ENCODE measurements at places on chromosomes 4 and X. TPM values are rescaled to one million over a fixed set of nuclear protein-coding genes. Genes with fewer than 3 reads are reported as not detected.

Gene NLGN4X
- polyA plus RNA-seq: 2.2 TPM

Gene HS3ST1
- polyA plus RNA-seq: 0.45 TPM

Gene PDE6B
- polyA plus RNA-seq: 10.4 TPM

Gene SORCS2
- polyA plus RNA-seq: 20.7 TPM

Gene FAM47E
- polyA plus RNA-seq: 0.95 TPM

Gene NSUN7
- 0.78 TPM for polyA plus RNA-seq

Gene FAM9C
- 0.53 TPM for polyA plus RNA-seq

Gene FAM193A
- 17.7 TPM for polyA plus RNA-seq

Gene SORBS2
- 41.0 TPM for polyA plus RNA-seq

Gene RHOXF2B
- polyA plus RNA-seq: not detected

Gene S100P
- polyA plus RNA-seq: 1.1 TPM

Gene CT55
- polyA plus RNA-seq: 0.62 TPM

Gene TMEM154
- 0.94 TPM for polyA plus RNA-seq

Gene P2RY8
- 1.4 TPM for polyA plus RNA-seq

Gene FAM149A
- 6.5 TPM for polyA plus RNA-seq

Gene SLITRK4
- polyA plus RNA-seq: 6.9 TPM

Gene NWD2
- not detected for polyA plus RNA-seq

Gene SPANXA1
- not detected for polyA plus RNA-seq

Gene PALLD
- 147 TPM for polyA plus RNA-seq

Gene ETDA
- not detected for polyA plus RNA-seq

Gene CXXC4
- 1.9 TPM for polyA plus RNA-seq

Gene ODAM
- polyA plus RNA-seq: not detected

Gene TEX13C
- not detected for polyA plus RNA-seq

Gene GPC4
- 86.5 TPM for polyA plus RNA-seq

Gene TMEM271
- not detected for polyA plus RNA-seq

Gene FGF13
- polyA plus RNA-seq: 77.5 TPM

Gene TMPRSS11F
- polyA plus RNA-seq: not detected

Gene SYTL4
- polyA plus RNA-seq: 7.9 TPM

Gene ARMCX5
- 6.8 TPM for polyA plus RNA-seq

Gene GPR173
- polyA plus RNA-seq: 9.4 TPM

Gene ITIH6
- 0.74 TPM for polyA plus RNA-seq

Gene AR
- 8.7 TPM for polyA plus RNA-seq

Gene VCX3A
- polyA plus RNA-seq: not detected

Gene NEUROG2
- not detected for polyA plus RNA-seq

Gene TRIM2
- 25.1 TPM for polyA plus RNA-seq

Gene SYTL5
- 0.15 TPM for polyA plus RNA-seq

Data from muscle of leg (tissue), 16 donors.